ENCODE measurements at places on chromosomes 16 and 17.

DNA sequence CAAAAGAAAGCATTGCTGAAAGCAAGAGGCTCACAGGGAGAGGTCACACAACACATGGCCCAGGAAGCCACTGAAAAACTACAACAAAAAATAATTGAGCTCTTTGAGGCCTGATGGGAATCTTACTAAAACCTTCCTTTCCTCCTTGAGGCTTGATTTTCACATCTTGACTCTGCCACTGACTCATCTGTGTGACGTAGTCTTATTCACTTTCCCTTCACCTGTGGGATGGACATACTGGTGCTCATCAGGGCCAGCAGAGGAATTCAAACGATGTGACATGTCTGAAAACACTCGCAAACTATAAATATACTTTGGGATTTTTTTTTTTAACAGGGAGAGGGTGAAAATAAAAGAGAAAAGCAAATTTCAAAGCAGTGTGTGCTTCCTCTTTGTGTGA, 78.3 kb upstream of the ASIC2 start:
- ATAC-seq, result no peak

GRCh38 chr16:67517155-67517445, 11.5 kb upstream of the RIPOR1 start:
- ATAC-seq, result no peak

DNA sequence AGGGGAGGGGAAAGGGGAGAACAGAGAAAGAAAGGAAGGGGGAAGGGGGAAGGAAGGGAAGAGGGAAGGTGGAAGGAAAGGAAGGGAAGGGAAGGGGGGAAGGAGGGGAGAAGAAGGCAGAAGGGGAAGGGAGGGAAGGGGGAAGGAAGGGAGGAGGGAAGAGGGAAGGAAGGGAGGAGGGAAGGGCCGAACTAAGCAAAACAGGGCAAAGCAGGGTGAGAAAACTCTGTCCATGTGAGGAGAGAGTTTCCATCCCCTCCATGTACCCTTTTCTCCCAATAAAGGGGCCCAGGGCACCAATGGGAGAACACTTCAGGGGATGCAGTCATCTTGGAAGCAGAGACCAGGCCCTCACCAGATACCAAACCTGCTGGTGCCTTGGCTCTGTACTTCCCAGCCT, 256.8 kb upstream of the CDH5 start:
- ATAC-seq, result no peak

GRCh38 chr16:77234611-77235010, 35.4 kb downstream of the SYCE1L start:
- ATAC-seq, result no peak

- no peak for ATAC-seq
Observed at GRCh38 chr17:76196675-76197074, 43.6 kb downstream of the RNF157 start.

- peak; percentile 68 for ATAC-seq
Observed at GRCh38 chr17:35788477-35789368, 6.7 kb downstream of the MMP28 start.

GRCh38 chr17:72145962-72146361, 25.1 kb downstream of the SOX9 start:
- peak; percentile 61 for ATAC-seq

DNA sequence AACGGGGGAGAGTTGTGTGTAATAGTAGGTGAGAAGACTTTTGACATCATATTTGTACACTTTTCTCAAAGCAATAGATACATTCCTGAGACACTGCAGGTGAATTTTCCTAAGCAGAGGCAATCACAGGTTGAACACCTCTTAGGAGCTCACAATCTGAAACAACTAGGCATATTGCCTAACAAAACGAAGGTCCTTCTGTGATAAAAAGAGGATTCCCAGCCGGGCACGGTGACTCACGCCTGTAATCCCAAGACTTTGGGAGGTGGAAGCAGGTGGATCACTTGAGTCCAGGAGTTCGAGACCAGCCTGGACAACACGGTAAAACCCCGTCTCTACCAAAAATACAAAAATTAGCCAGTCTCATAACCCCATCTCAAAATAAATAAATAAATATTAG, 17.4 kb downstream of the NXN start:
- ATAC-seq, result no peak

DNA sequence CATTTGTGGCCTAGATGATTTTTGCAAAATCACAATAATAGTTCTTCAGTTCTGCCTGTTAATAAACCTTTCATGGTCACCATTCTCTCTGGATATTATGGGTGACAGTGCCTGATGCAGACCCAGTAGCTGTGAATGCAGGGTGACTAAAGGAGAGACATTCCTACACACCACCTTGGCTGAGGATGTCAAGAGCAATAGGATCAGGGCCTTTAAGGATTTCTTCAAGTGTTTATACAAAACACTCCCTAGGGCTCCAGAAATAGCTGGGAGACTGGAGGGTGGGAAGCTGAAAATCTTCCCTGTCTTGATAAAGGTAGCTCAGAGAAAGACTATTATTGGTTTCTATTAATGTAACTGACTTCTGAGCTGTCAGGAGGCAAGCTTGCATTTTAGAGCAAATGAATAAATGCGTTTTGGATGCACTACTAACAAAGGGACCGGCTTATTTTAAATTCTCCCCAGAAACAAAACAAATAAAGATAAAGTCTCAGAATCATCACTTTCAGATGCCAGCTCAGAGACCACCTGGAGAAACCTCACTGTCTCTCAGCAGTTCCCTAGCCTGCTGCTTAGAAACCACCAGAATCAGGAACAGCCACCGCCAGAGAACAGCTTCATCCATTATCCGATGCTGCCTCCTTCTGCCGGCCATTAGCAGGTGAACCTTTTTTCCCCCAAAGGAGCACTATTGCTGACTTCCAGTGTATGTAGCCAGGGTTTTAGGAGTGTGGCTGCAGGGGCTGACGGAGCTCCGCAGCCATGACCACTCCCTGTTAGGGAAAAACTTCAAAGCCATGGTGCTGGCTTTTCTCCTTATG, 171.4 kb upstream of the DYNLRB2 start:
- no peak for ATAC-seq

GRCh38 chr17:75307957-75308731, 18.9 kb upstream of the SLC25A19 start:
- ATAC-seq, result no peak

GRCh38 chr17:38464723-38465390, 36.6 kb downstream of the ARHGAP23 start:
- ATAC-seq, result peak; percentile 90

DNA sequence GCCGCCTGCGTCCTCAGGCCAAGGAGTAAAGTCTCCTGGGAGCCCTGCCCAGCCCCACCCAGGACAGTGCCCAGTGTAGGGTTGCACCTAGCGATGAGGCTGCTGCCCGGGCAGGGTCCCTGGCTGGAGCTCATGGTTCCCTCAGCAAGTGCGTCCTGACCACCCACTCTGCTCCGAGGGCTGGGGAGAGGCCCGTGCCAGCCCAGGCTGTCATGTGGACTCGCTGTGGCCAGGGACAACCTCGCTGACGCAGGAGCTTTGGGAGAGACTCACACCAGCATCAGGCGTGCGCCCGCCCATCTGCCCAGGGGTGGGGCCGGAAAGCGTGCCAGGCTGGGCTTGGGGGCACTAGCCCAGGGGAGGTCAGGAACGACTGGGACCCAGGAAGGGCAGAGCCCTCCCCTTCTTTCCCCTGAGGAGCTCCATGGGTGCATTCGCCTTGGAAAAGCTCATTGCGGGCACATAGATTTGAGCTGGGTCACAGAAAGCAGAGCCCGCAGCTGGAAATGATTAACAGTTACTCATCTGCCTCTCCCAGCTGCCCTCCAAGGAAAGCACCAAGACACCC, 19.7 kb downstream of the DPEP1 start:
- ATAC-seq, result peak; percentile 87

All from SK-N-SH treated with all-trans-retinoic acid at 6 μM for 48 hours (cell line).